Tibial nerve (tissue), 4 donors: ENCODE measurements at places on chromosomes 3 and 15. TPM values are rescaled to one million over a fixed set of nuclear protein-coding genes. Genes with fewer than 3 reads are reported as not detected.

Gene INAFM2
- 16.2 TPM for total RNA-seq

Gene SPESP1
- 2.0 TPM for total RNA-seq

- no peaks in the 10 kb centered on the region for H3K36me3 ChIP-seq
- DNase-seq = no peak
- no peaks in the 10 kb centered on the region for H3K27me3 ChIP-seq
- no peaks in the 10 kb centered on the region for H3K4me1 ChIP-seq
- no peak overlapping the region for H3K27ac ChIP-seq
Measured at GRCh38 chr3:30467596-30468238, 138.7 kb upstream of the TGFBR2 start.

- no peak overlapping the region for H3K4me3 ChIP-seq
- H3K4me1 ChIP-seq = peaks cover 23% of the 10 kb centered on the region
- no peaks in the 10 kb centered on the region for H3K27me3 ChIP-seq
- H3K36me3 ChIP-seq = no peaks in the 10 kb centered on the region
- peak overlapping the region; percentile 73 for H3K27ac ChIP-seq
Measured at GRCh38 chr3:172153335-172153861, 114.0 kb downstream of the FNDC3B start.

Gene P2RY14
- total RNA-seq = 5.4 TPM

Gene RETNLB
- not detected for total RNA-seq

GRCh38 chr3:33091746-33092145 is 5.2 kb downstream of the GLB1 start:
- peaks cover 42% of the 10 kb centered on the region for H3K36me3 ChIP-seq
- no peaks in the 10 kb centered on the region for H3K27me3 ChIP-seq
- H3K27ac ChIP-seq = no peak overlapping the region
- H3K4me3 ChIP-seq = no peak overlapping the region
- DNase-seq = no peak
- peaks cover 7% of the 10 kb centered on the region for H3K4me1 ChIP-seq

Gene PLSCR5
- total RNA-seq = not detected

Gene NOX5
- total RNA-seq = 0.21 TPM

DNA sequence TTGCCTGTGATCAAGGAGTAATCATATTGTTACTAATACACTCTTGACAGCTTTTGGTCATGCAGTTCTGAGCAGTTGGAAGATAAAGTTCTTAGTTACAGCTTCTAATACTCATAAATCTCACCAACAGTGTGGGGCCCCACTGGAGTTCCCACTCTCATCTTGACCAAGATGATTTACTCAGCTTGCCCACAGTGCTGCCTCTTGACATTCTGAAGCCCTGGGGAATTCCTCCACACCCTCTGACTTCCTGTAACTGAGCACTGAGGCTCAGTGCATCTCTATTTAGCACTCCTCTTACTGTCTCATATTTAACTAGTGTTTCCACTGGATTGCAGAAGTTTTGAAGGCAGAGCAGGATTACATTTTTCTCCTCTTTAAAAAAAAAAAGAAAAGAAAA is 1.9 kb upstream of the ARL6IP5 start:
- DNase-seq = no peak
- H3K4me1 ChIP-seq = peaks cover 56% of the 10 kb centered on the region
- H3K27ac ChIP-seq = peak overlapping the region; percentile 97
- H3K4me3 ChIP-seq = no peak overlapping the region
- H3K36me3 ChIP-seq = no peaks in the 10 kb centered on the region
- no peaks in the 10 kb centered on the region for H3K27me3 ChIP-seq

Gene TUSC7
- not detected for total RNA-seq

Gene KBTBD13
- not detected for total RNA-seq

Gene ANKRD63
- not detected for total RNA-seq

DNA sequence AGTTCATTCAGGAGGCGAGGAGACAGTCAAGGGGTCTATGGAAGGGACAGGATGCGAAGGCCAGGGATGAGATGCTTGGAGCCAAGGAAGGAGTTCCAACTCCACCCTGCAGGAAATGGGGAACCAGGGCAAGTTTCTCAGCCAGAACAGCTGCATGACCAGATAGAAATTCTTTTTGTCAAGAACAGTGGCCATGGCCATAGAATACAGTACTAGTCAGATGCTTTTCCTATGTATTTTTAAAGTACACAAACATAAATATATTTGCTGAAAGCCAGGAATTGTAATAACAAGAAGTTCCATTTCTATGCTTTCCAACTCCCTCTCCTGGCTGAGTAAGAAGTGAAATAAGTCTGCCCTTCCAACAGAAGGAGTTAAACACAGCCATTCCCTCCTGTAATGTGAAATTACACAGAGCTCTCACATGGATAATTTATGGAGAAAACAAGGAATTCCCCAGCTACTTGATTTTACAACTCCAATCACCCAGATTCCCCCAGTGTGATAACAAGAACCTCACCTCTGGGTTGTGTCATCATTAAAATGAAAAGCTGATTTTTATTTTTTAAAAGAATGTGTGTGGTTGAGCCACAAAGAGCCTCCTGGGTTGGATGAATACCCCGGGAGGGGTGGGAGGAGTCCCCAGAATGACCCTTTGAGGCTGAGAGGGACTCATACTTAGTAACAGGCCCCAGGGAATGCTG is 124.6 kb upstream of the ARHGEF3 start:
- H3K4me1 ChIP-seq = no peaks in the 10 kb centered on the region
- no peaks in the 10 kb centered on the region for H3K36me3 ChIP-seq
- no peaks in the 10 kb centered on the region for H3K27me3 ChIP-seq
- H3K4me3 ChIP-seq = no peak overlapping the region

Gene WDR93
- 0.39 TPM for total RNA-seq

GRCh38 chr3:151859233-151859673 is 14.2 kb upstream of the SUCNR1 start:
- H3K27ac ChIP-seq = no peak overlapping the region
- DNase-seq = no peak
- H3K27me3 ChIP-seq = no peaks in the 10 kb centered on the region
- H3K36me3 ChIP-seq = no peaks in the 10 kb centered on the region
- no peak overlapping the region for H3K4me3 ChIP-seq

DNA sequence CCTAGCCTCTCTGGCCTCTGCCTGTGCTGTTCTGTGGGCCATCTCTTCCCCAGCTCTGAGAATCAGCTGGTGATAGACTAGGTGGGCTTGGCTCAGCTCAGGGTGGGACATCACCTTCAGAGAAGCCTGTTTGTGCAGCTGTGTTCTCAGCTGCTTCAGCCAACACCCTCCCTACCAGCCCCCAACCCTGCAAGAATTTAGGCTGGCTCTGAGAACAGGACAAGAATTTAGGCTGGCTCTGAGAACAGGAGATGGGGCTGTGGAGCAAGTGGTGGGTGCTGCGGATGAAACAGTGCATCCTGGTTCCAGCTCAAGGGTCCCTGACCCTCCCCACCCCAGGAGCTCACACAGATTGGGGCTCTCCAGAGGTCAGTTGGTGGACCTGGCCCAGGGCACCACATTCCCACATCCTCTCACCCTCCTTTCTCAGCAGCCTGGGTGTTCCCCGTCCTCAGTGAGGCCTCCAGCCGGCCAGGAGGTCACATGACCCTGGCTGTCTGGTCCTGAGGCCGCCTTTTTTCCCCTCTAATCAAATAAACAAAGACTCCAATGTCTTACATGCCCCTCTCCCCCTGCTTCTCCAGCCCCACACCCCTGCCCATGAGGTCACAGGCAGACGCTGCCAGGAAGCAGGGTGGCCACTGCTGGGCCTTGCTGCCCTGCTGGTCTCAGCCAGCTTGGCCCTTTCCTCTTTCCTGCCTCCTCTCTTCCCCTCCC is 14.9 kb downstream of the PLEKHO2 start:
- H3K27ac ChIP-seq = peak overlapping the region; percentile 99
- H3K27me3 ChIP-seq = no peaks in the 10 kb centered on the region
- no peaks in the 10 kb centered on the region for H3K36me3 ChIP-seq
- peaks cover 85% of the 10 kb centered on the region for H3K4me1 ChIP-seq

GRCh38 chr3:134352031-134352671 is 22.1 kb downstream of the AMOTL2 start:
- no peak for DNase-seq
- H3K27ac ChIP-seq = peak overlapping the region; percentile 32
- peaks cover 52% of the 10 kb centered on the region for H3K4me1 ChIP-seq
- H3K4me3 ChIP-seq = no peak overlapping the region

Gene VGLL3
- total RNA-seq = 55.3 TPM

DNA sequence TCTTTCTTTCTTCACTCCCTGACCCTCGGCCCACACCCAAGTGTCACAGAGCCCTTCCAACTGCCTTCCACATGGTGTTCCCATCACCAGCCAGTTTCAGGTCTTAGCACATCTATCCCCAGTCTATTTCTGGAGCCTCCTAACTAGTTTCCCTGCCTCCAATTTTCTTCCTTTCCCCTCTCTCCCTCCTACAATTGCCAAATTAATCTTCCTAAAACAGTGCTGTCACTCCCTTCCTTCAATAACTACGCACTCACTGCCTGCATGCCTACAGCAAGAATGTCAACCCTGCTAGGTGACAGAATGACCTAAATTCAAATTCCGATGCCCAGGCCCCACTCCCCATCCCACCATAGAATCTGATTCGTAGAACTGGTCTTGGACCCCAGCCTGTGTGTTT is 36.1 kb upstream of the CA12 start:
- H3K36me3 ChIP-seq = no peaks in the 10 kb centered on the region
- H3K27ac ChIP-seq = no peak overlapping the region
- H3K4me1 ChIP-seq = no peaks in the 10 kb centered on the region
- H3K4me3 ChIP-seq = no peak overlapping the region
- no peak for DNase-seq

Gene ACTC1
- total RNA-seq = not detected

GRCh38 chr15:90497376-90497775 is 32.3 kb upstream of the CRTC3 start:
- H3K4me1 ChIP-seq = no peaks in the 10 kb centered on the region
- DNase-seq = no peak
- peaks cover 16% of the 10 kb centered on the region for H3K36me3 ChIP-seq
- H3K27ac ChIP-seq = no peak overlapping the region
- no peak overlapping the region for H3K4me3 ChIP-seq

Gene RHOV
- total RNA-seq = not detected

DNA sequence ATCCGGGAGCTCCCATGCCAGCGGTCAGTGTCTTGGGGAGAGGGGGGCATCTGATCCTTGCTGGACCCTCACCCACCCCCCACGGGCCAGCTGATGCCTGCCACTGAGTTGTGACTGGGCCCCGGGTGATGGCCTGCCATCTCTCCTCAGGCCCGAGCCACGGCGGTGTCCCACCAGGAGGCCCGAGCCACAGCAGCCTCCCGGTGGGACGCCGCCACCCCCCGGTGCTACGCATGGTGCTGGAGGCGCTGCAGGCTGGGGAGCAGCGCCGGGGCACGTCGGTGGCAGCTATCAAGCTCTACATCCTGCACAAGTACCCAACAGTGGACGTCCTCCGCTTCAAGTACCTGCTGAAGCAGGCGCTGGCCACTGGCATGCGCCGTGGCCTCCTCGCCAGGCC is 4.3 kb downstream of the H1-8 start:
- no peak overlapping the region for H3K4me3 ChIP-seq
- no peak overlapping the region for H3K27ac ChIP-seq
- peaks cover 2% of the 10 kb centered on the region for H3K4me1 ChIP-seq
- no peaks in the 10 kb centered on the region for H3K27me3 ChIP-seq
- H3K36me3 ChIP-seq = no peaks in the 10 kb centered on the region

Gene GABRG3
- total RNA-seq = not detected

GRCh38 chr3:30656624-30657141 is 50.3 kb downstream of the TGFBR2 start:
- no peak overlapping the region for H3K4me3 ChIP-seq
- H3K27ac ChIP-seq = peak overlapping the region; percentile 87
- no peaks in the 10 kb centered on the region for H3K27me3 ChIP-seq
- DNase-seq = no peak

Gene PARP9
- total RNA-seq = 16.1 TPM

DNA sequence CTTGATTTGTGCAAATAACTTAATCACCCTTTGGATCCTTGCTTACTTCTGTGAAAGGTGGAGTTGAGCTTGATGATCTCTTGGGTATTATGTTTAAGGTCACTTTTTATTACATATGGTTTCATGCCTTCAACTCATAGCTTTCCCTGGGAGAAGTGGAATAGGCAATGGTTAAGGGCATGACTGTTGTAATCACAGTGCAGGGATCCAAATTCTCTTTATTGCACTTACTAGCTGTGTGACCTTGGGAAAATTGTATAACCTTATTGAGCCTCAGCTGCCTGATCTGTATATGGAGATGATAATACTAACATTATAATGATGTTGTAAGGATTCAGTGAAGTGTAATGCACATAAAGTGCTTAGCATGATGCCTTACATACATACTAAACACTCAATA is 59.1 kb downstream of the PLCL2 start:
- no peak for DNase-seq
- H3K27ac ChIP-seq = no peak overlapping the region
- H3K4me1 ChIP-seq = no peaks in the 10 kb centered on the region
- H3K4me3 ChIP-seq = no peak overlapping the region

DNA sequence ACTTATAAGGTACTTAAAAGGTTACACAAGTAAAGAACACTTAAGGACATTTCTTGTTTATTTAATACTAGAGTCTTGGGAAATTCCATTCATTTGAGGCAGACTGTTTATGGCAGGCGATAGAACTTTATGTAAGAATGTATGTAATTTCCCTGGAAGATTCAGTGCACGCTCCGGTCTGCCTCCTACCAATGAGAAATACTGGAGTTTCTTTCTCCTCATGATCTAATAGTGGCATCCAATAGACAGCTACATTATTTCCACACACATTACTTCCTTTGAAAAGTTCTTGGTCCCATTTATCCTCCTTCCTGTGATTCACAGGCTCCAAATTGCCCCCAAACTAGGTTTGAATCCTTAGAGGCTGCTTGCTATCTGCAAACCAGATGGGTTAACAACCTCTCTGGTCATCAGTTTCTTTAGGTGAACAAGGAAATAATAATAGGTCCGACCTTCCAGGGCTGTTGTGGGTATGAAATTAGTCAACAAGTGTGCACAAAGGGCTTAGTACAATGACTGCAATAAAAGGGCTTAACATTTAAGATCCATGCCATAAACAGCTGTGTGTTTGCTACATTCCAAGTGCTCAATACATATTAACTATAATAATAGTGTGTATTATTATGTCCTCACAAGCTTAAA is 30.7 kb downstream of the EIF4E3 start:
- no peaks in the 10 kb centered on the region for H3K27me3 ChIP-seq
- DNase-seq = no peak
- no peak overlapping the region for H3K4me3 ChIP-seq
- H3K36me3 ChIP-seq = no peaks in the 10 kb centered on the region
- no peaks in the 10 kb centered on the region for H3K4me1 ChIP-seq
- peak overlapping the region; percentile 51 for H3K27ac ChIP-seq

DNA sequence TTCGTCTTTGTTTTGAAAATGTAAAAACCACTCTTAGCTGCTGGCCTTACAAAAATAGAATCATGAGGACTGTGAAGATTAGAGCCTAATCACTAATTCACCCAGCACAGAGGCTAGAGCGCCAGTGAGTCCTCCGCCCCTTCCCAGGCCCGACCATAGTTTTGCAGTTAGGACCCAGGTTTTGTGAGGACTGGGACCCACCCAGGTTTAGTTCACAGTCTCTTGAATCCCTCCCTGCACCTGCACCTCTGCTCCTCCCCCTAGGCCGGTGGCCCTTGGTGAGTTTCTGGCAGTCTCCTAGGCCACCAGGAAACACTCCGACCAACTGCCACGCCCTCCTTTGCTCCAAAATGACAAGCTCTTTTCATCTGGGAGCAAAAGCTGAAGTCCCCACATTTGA is 136.0 kb upstream of the CCDC54 start:
- H3K4me1 ChIP-seq = no peaks in the 10 kb centered on the region
- H3K27ac ChIP-seq = no peak overlapping the region
- H3K27me3 ChIP-seq = no peaks in the 10 kb centered on the region
- H3K36me3 ChIP-seq = no peaks in the 10 kb centered on the region
- peak overlapping the region; percentile 73 for H3K4me3 ChIP-seq
- no peak for DNase-seq

Gene IL20RB
- 16.8 TPM for total RNA-seq

Gene MAGI1
- 52.8 TPM for total RNA-seq

Gene PDE12
- 20.1 TPM for total RNA-seq

Gene VEPH1
- total RNA-seq = 0.42 TPM
